ENCODE measurements at places on chromosomes 6 and 20. TPM values are rescaled to one million over a fixed set of nuclear protein-coding genes. Genes with fewer than 3 reads are reported as not detected.
A peak's percentile ranks its signal among the peaks of the same experiment; 100 is the strongest.

HLA-DQB1 gene
- 3.7 TPM for total RNA-seq

DNA sequence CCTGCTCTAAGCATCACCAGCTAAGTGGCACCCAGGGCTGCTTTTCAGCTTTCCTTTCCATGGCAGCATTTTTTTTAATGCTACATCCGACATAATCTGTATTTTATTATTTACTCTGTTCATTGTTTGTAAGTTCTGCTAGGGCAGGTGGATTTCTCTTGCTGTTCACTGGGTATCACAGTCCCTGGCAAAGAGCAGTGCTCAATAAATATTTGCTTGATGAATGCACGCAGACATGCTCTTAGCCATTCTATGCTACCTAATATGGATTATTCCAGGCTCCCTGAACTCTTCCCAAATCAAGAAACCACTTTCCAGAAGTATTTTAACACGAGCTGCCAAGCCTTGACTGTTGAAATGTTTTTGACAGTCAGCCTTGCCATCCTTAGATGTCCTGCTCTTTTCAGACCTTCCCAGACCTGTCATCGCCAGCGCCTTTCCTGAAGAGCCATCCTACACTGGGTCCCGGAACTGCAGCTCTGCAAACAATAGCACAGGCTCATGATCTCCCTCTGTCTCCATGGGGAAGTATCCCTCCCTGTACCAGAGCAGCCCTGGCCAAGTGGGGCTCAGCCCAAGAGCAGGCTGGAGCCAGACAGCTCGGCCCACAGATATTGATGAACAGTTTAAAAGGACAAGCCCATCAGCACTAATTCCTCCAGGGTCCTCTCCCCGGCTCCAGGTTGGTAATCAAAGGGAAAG, 136.5 kb upstream of the CDH4 start:
- no peak overlapping the region for H3K4me3 ChIP-seq
- DNase-seq = no peak
- H3K4me1 ChIP-seq = peaks cover 18% of the 10 kb centered on the region
- H3K36me3 ChIP-seq = no peaks in the 10 kb centered on the region
- peaks cover 2% of the 10 kb centered on the region for H3K27me3 ChIP-seq

- H3K36me3 ChIP-seq = no peaks in the 10 kb centered on the region
- H3K27ac ChIP-seq = peak overlapping the region; percentile 88
- no peaks in the 10 kb centered on the region for H3K27me3 ChIP-seq
- DNase-seq = peak; percentile 62
Observed at GRCh38 chr6:128601060-128601459, 80.7 kb upstream of the PTPRK start.

DNA sequence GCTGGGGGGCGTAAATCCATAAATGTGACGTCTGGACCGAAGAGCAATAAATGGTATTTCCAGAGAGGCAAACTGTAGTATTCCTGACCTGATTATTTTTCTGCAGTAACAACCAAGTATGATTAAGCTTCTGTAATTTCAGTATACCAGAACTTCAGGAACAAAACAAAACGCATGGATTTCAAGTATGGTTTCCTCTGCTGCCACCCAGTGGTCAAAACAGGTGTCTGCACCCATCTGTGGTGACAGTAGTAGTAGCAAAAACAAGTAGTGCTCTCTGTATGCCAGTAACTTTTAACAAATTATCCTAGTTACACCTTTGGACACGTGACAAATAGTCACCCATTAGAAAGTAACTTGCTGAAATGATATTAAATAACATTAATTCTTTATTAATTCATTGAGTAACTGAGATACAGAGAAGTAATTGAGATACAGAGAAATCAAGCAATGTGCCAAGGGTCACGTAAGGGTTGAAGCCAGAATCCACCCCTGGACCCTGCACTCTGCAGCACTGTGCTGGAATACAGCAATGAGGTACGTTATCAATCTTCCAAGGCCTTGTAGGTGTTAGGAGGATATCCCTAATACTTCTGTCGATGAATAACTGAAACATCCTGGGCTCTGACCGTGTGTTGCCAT, 7.9 kb downstream of the CALHM4 start:
- no peaks in the 10 kb centered on the region for H3K36me3 ChIP-seq
- H3K27me3 ChIP-seq = no peaks in the 10 kb centered on the region
- peaks cover 22% of the 10 kb centered on the region for H3K4me1 ChIP-seq
- no peak overlapping the region for H3K4me3 ChIP-seq
- no peak overlapping the region for H3K27ac ChIP-seq

DNA sequence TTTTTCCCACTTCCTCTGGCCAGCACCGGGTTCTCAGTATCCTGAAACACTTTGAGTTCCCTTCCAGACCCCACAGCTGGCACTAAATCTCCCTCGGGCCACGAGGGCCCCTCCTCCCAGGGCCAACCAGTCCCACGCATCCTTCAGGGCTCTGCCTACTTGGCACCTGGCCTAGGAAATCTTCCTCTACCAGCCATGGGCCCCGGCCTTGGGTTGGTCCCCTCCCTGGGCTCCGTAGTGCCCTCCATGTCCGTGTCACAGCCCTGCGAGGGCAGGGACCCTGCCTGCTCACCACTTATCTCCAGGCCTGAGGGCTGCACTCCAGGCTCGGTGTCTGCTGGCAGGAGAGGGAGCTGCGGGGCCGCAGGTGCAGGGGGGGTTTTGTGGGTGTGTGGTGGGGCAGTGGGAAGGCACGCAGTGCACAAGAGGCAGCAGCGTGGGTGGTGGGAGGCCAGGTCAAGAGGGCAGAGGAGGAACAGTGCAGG, 48.8 kb upstream of the CDH22 start:
- H3K36me3 ChIP-seq = peaks cover 3% of the 10 kb centered on the region
- DNase-seq = no peak
- no peaks in the 10 kb centered on the region for H3K27me3 ChIP-seq
- no peak overlapping the region for H3K4me3 ChIP-seq
- H3K27ac ChIP-seq = no peak overlapping the region

- peak overlapping the region; percentile 54 for H3K4me3 ChIP-seq
- H3K36me3 ChIP-seq = peaks cover 33% of the 10 kb centered on the region
- H3K27me3 ChIP-seq = no peaks in the 10 kb centered on the region
- DNase-seq = no peak
- H3K27ac ChIP-seq = peak overlapping the region; percentile 99
- peaks cover 46% of the 10 kb centered on the region for H3K4me1 ChIP-seq
Observed at GRCh38 chr20:31712112-31712553, 10.5 kb downstream of the BCL2L1 start.

SUMO4 gene
- total RNA-seq = 1.6 TPM

DNA sequence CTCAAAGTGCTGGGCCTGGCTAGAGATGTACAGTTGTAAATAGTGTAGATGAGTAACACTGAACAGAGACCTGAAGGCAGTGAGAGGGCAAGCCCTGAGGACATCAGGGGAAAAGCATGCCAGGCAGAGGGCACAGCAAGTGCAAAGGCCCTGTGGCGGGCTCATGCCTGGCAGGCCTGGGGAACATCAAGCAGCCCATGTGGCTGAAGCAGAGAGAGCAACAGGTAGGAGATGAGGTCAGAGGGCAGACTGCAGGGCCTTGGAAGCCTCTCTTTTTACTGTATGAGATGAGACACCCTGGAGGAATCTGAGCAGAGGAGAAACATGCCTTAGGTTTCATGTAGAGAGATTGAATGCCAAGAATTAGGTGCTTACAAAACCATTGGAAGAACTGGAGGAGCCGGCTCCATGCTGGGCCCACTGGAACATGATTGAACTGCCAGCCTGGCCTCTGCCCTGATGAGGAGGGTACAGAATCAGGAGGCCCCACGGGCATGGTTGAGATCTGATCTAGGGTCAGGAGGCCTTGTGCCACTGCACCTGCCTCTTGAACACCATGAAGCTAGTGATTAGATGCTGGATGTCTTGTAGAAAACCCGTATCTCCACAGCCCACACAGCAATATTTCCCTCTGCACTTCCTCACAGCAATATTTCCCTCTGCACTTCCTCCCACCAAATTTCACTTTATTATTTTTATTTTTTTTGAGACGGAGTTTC, 5.9 kb upstream of the HMGA1 start:
- H3K4me1 ChIP-seq = peaks cover 15% of the 10 kb centered on the region
- no peak overlapping the region for H3K4me3 ChIP-seq
- H3K27ac ChIP-seq = no peak overlapping the region
- DNase-seq = no peak
- no peaks in the 10 kb centered on the region for H3K27me3 ChIP-seq

DNA sequence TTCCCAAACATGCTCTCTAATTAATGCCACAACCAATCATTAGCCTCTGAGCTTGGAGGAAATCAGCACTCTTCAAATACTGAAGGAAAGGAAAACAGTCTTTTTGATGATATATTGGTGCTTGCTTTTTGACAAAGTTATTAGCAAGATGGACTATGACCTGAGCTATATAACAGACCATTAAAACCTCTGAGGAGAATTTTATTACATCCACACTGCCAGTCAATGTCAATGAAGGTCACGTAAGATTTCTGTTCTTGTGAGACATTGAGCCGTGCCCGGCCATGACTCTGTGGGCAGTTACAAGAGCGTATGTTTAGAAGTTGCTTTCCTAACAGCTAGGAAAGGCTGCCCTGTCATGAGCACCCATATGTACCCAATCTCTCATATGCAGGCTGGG, 659.0 kb downstream of the UTRN start:
- no peak overlapping the region for H3K27ac ChIP-seq
- H3K27me3 ChIP-seq = no peaks in the 10 kb centered on the region
- H3K36me3 ChIP-seq = no peaks in the 10 kb centered on the region
- H3K4me1 ChIP-seq = no peaks in the 10 kb centered on the region
- DNase-seq = no peak
- no peak overlapping the region for H3K4me3 ChIP-seq

DNA sequence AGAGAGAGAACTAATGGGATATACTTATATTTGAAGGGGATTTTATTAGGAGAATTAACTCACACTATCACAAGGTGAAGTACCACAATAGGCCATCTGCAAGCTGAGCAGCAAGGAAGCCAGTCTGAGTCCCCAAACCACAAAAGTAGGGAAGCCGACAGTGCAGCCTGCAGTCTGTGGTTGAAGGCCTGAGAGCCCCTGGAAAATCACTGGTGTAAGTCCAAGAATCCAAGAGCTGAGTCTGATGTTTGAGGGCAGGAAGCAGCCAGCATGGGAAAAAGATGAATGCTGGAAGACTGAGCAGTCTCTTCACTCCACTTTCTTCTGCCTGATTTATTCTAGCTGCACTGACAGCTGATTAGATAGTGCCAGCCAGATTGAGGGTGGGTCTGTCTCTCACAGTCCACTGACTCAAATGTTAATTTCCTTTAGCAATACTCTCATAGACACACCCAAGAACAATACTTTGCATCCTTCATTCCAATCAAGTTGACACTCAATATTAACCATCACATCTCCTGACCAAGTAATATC, 823.9 kb downstream of the PHF3 start:
- H3K4me1 ChIP-seq = no peaks in the 10 kb centered on the region
- DNase-seq = no peak
- H3K27ac ChIP-seq = no peak overlapping the region
- H3K36me3 ChIP-seq = no peaks in the 10 kb centered on the region

DNA sequence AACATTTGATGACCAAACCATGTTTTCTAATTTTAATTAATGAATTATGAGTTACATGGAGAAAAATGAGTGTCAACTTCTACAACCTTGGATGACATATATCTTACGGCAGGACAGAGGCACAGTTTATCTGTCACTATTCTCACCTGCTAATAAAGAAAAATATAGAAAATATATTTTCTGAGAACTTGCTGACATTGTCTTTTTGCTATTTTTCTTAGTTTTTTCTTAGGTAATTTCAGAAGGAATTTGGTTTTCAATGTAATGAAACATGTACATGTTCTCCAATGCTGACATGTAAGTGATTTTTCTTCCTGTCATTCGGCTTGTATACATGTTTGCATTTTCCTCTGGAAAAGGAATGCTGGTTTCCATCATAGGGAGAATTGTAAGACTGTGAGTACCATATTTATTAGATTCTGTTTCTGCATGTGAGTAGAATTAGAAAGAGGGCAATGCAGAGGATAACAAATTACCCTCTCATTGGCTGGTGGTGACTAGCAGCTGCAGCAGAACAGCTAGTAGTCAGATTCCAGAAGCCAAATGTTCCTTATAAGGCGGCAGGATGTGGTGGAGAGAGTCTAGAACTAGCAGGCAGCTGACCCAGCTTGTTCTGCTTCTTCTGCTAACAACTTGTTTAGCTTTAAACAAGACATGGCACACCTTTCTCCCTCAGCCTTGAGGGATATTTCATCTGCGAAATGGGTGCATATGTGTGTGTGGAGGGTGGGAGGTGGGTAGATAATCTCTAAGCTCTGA, 132.8 kb upstream of the SPACA1 start:
- H3K27ac ChIP-seq = no peak overlapping the region
- DNase-seq = peak; percentile 39
- peaks cover 24% of the 10 kb centered on the region for H3K27me3 ChIP-seq
- no peak overlapping the region for H3K4me3 ChIP-seq

SEL1L2 gene
- not detected for total RNA-seq

- no peaks in the 10 kb centered on the region for H3K36me3 ChIP-seq
- H3K27ac ChIP-seq = no peak overlapping the region
- H3K4me1 ChIP-seq = peaks cover 3% of the 10 kb centered on the region
- DNase-seq = no peak
- H3K27me3 ChIP-seq = no peaks in the 10 kb centered on the region
Observed at GRCh38 chr6:125932451-125932795, 24.1 kb upstream of the HINT3 start.

DNA sequence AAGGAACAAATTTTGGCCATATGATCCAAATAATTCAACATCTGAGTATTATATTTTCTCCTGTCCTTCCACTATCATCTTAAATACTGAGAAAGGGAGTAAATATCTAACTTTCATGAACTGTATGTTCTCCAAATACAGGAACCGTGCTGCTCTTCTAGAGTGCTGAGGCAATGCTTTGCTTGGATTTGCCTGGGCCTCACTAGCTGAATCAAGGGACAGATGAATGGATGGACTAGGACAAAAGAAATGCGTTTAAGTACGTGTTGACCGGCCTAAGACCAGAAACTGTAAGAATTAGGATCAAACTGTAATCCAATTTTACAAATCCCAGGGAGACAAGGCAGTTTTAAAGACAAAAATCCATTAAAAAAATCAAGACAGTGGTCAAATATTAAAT, 362.4 kb upstream of the RUNX2 start:
- H3K4me1 ChIP-seq = peaks cover 9% of the 10 kb centered on the region
- DNase-seq = no peak
- H3K4me3 ChIP-seq = no peak overlapping the region
- H3K27ac ChIP-seq = no peak overlapping the region

DNA sequence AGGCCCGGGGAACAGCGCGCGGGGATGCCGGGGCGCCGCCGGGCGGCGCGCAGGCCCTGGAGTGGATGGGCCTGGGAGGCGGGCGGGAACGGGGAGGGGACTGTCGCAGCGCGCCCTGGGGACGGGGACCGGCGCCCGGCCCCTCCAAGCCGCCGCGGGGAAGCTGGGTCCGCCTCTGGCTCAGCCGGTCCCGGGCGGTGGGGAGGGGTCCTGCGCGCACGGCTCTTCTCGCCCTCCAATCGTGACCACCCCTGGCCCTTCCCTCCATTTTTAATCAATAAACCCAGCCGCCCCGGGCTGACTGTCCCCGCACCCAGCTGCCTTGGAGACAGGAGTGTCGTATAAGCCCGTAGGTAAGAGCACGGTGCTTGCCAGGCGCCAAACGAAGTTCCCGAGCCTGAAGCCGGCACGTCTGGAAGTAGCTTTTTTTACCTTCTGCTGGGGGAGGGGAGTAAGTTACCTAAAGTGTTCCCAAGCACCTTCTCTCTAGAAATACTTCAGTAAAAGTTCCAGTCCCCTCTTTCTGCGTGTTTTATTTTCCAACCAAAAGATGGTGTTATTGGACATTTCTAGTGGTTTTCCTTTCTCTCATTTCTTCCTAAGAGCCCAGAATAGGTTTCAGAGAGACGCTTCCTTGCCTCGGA, 780 bp upstream of the TAF4 start:
- H3K4me1 ChIP-seq = peaks cover 23% of the 10 kb centered on the region
- DNase-seq = peak; percentile 25
- no peaks in the 10 kb centered on the region for H3K27me3 ChIP-seq
- H3K27ac ChIP-seq = peak overlapping the region; percentile 61
- H3K4me3 ChIP-seq = peak overlapping the region; percentile 68

MRAP2 gene
- total RNA-seq = 0.20 TPM

TAGAP gene
- total RNA-seq = 0.10 TPM

HLA-DPA1 gene
- total RNA-seq = 0.50 TPM
